ENCODE measurements at places on chromosomes 2 and 18.

DNA sequence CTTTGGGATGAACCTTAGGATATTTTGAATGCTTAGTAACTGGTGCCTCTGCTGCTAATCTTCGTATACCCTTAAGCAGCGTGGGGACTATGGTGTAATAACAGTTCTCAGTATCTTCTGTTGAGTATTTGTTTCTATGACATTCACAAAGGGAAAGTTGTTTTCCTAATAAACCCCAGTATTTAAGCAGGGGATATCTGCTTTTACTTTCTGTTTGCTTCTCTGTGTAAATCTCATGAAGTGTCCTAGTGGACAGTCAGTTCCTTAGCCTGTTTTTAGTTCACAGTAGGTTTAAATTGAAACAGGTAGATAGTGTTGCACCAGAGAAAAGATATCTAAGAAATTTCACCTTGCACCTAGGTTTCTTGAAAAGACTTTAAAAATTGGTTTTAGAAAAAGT, 14.9 kb downstream of the KIAA1328 start:
- DNase-seq, result no peak

GRCh38 chr2:143176606-143177005, 47.4 kb downstream of the ARHGAP15 start:
- no peak for DNase-seq

DNA sequence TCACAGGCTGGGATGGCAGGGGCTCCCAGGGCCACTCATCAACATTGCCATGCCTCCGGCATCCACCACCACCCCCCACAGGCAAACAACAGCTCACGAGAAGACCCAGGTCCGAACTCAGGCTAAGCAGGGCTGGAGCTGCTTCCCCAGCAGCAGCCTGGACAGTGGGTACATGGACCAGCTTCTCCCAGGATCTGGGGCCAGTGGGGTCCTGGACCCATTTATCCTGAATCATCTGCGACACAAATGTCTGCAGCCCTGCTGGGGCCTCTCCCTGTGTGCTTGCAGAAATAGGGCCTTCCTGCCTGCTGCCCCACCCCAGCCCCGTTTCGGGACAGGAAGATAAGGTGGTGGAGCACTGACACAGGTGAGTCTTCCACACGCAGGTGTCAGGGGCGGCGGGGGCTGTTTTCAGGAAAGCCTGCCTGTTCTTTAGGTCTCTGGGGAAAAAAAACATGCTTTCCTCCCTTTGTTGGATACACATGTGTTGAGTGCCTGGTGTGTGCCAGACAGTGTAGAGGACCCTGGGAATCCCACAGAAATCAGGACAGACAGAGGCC, 4.5 kb downstream of the PRLH start:
- no peak for DNase-seq

- no peak for DNase-seq
These were observed 1076.2 kb downstream of the TDRD15 start for GRCh38 chr2:22199994-22200393.

- no peak for DNase-seq
These were observed 31.2 kb downstream of the ASB1 start for GRCh38 chr2:238457927-238458324.

DNA sequence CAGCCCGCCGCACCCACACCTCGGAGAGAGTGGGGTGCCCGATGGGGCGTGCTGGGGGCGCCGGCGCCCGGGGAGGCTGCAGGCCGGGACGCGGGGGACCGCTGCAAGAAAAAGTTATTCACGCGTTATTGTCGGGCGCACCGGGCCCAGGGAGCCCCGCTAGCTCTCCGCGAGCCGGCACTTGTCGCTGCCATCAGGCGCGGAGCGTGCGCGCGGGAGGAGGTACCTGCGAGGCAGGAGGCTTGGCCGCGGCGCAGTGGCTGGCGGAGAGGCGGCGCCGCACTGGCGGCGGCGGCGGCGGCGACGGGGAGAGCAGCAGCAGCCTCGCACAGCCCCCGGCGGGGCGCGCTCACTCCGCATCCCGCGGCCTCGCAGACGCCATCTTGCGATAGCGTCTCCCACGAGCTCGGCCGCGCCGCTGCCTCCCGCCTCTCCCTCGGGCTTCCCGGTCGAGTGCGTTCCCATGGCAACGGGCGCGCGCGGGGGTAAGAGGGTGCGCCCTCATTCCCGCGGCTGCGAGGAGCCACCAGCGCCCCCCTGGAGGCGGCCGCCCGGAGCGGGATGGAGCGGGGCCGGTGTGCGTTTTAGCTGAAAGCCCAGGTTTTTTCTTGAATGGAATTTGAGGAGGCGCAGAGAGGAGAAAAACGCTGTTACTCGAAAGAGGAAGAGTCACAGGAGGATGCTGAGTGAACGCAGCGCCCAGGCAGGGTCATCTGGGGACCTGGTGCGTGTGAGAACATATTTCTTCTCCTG, at the start of gene CHN1:
Gene CHN1 (minus strand): TSS at position 402 of the 753 bp plus-strand sequence. CDS start 469 bp downstream, outside the sequence.
- DNase-seq, result peak; percentile 87

GRCh38 chr18:55119016-55119415, 159.8 kb upstream of the CCDC68 start:
- DNase-seq, result no peak

- no peak for DNase-seq
These were observed 16.4 kb downstream of the MAL start for GRCh38 chr2:95041824-95042442.

DNA sequence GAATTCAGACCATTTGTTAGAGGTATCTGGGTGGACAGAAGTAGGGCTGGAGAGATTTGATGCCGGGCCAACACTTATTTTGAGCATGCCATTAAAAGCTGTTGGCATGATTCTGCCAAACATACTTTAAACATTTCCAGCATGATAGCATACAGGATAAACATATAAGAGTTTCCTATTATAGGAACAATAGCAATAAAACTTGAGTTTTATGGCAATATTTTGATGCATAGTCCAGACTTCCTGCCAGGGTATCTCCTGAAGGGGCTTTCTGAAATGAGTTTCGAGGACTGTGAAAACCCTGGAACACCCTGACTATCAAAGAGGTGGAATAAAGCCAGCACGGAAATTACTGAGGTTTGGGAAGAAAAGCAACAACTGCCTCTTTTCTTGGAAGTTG, 1398.0 kb upstream of the NXPH2 start:
- DNase-seq, result no peak

DNA sequence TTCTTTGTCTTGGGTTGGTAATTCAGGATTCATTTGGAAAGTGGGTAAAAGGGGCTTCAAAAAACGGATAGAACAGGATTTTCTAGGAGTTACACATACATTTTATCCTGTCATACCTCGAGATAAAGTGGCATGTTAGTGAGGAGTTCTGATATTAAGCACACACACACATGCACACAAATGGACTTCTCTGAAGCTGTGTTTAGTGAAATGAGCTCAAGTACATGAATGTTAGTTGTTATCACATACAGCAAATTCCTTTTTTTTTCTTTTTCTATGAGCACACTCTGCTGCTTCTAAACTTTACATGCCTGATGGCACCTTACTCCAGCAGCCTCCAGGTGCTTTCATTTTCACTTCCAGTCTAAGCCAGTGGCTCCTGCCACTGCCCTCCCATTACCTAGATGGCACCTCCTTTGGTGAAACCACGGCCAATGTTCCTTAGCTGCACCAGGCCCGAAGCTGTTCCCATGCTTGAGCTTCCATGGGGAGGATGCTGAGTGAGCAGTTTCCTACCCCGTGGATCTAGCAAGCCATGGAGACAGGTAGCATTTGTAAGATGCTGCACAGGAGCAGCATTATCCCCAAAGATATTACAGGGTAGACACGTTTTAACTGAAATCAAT, 49.7 kb downstream of the STAT1 start:
- no peak for DNase-seq

DNA sequence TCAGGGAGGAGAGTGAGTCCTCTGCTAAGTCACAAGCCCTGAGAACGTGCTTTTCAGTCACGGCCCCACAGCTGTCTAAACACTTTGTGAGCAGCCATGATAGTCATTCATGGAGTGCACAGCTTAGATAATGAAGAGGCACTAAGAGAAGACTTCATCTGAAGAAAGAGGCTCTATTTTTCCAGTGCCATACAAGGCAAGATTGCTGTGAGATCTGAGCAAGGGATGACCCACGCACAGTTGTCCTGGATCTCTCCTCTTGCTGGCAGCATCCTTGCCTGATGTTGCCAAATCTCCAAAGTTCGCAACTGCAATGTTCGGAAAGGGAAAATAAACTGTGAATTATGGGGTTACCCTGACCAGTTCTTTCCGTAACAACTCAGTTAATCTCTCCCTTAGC, 418.7 kb downstream of the MEIS1 start:
- DNase-seq, result no peak

DNA sequence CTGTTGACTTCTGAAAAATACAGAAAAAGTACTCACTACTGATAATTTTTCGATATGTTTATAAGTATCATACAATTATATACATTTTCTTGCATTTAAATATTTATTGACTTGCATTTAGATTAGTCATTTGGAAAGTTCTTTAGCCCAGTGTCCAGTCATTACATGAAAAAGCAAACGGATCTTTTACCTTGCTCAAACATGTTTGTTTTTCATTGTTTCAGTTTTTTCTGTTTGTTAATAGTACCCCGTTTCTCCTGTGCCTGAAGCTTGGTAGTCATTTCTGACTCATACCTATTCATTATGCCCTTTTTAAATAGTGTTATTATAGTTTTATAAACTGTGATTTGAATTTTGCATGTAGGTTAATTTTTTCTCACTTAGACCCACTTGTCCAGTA, 28.1 kb downstream of the CEP192 start:
- no peak for DNase-seq

GRCh38 chr2:178298785-178299212, 104.5 kb downstream of the OSBPL6 start:
- DNase-seq, result no peak

GRCh38 chr18:7273301-7273921, 42.5 kb downstream of the LRRC30 start:
- DNase-seq, result peak; percentile 81

- DNase-seq, result no peak
These were observed 35.9 kb downstream of the INPP4A start for GRCh38 chr2:98480598-98480997.

DNA sequence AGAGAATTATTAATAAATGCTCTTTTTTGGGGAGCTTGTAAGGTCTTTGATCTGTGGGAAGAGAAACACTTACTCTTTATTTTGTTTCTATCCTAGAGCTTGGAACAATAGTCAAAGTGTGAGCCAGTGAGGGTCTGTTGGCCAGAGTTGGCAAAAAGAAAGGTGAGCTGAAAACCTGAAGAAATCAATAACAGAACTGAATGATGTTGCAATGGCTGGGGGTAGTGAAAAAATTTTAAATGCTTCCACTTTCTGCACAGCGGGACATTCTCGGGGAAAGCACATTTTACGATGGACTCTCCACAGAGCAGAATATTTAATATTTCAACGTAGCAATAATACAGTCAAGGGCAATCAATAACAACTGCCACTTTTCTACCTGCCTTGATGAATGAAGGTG, 78.9 kb downstream of the SKA1 start:
- DNase-seq, result no peak

DNA sequence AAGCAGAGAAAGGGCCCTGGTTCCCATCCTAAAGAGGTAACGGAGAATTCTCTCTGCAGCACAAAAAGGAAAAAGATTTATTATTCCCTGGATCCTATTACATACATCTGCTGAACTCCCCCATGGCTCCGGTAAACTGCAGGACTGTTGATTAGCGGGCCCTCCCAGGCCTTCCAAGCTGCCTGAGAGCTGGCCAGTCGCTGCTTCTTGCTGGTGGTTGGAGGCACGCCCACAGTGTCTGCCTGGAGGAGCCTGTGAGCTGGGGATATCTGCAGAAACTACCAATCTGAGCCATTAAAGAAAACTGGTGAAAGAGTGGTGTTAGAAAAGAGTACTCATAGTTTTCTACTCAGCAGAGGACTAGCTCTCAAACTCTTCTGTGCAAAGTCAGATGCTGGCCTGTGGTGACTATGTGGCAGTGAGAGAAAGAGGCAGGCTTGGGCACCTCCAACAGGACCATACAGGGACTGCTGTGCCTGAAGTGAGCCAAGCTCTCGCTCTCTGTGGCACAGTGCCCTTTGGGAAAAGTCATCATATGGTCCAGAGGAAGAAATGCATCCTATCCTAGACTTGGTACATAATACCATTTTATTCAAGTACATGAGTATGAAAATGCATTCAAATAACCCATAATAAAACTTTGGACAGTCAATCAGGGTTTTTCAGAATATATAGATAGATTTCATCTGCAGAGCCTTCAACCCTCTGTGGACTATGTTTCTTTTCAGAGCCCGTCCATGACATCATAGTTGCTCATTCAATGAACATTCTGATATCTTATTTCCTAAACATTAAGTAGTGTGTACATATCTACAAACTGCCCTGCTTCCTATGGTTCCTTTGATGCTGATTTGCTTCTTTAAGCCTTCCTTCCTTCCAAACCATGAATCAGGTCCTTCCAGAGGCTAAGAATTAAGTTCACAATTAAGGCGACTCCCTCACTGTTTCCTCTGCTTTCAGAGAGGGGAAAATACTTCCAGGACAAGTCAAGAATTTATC, 242.0 kb upstream of the LYPD1 start:
- DNase-seq, result no peak

DNA sequence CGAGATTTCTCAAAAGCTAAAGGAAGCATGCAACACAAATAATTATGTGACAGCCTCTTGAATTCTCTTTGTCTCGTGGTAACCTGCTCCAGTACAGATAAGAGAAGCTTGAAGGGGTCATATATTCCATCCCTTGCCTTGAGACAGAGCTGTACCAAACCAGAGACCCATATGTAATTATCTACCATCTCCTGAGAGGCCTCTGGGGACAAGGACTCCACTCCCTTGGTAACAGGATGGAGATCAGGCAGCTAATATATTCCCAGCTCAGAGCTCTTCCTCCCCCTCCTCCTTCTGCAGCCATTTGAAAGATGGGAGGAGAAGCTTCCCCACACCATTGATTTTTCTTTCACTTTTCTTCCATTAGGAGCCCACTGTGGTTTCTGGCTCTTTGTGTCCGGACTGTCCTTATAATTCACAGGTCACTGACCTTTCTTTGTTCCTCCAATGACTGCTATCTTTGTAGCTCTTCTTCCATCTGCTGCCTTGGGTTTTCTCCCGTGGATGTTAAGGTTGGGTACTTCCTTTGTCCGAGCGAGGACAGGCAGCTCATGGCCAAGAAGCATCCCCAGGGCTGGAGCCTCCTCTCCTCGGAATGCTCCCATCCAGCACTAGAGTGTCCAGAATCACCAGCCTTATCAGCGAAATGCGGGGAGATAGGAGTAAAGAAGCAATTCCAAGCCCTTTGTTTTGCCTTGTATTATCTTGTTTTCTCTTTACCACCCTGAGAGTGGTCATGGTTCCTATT, 72.6 kb upstream of the STPG4 start:
- no peak for DNase-seq

DNA sequence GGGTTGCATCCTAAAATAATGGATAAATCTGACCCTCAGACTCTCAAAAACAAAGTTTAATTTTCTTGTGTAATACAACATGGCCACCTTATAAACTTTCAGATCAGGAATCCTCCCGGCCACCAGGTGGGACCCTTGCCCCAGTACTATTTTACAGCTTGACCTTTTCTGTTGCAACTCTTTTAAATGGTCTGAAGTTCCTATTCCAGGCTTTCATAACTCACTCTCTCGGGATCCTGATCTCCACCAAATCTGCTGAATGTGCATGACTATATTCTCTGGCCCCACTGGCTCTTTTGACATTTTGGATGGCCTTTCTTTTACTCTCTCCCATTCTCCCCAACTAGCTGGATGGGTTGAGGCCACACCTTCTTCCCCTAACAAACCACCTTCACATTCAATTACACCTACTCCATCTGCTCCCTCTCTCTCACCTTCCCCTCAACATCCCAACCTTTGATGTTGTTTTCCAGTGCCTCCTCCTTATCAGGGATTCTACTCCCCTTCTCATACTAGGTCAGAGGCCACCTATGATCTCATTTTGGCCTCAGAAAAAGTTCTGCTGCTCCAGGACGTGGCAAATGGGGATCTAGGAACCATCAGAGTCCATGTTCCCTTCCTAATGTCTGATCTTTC, 70.8 kb downstream of the SESTD1 start:
- DNase-seq, result no peak
